Peyer's patch (tissue), 4 donors: ENCODE measurements at places on chromosomes 7 and 10. TPM values are rescaled to one million over a fixed set of nuclear protein-coding genes. Genes with fewer than 3 reads are reported as not detected.

Gene SLC26A3
- total RNA-seq = 587 TPM

Gene NUTM2D
- total RNA-seq = 3.4 TPM

Gene CCDC146
- 23.5 TPM for total RNA-seq

Gene EGFR
- total RNA-seq = 56.5 TPM

Gene WNT16
- total RNA-seq = not detected

- no peaks in the 10 kb centered on the region for H3K36me3 ChIP-seq
- no peak for DNase-seq
- H3K4me1 ChIP-seq = no peaks in the 10 kb centered on the region
- H3K4me3 ChIP-seq = no peak overlapping the region
- no peaks in the 10 kb centered on the region for H3K27me3 ChIP-seq
- H3K27ac ChIP-seq = no peak overlapping the region
Observed at GRCh38 chr7:96998333-96998732, 7.0 kb upstream of the DLX6 start.

DNA sequence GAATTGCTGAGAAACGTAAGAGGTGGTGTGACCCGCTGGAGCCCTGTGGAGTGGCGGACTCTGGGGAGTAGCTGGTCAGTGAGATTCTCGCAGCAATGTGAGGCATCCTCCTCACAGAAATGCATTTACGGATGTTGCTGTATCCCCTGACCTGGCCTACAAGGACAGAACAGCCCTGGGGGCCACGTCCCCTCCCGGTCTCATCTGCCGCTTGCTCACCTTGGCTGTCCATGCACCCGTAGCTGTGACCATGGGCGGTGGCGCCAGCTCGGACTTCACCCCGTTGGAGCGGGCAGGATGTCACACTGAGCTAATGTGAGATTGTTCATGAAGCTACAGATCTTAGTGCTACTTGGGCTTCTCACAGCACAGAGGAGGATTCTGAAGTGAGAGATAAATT lies 193.8 kb downstream of the EBF3 start:
- H3K27me3 ChIP-seq = no peaks in the 10 kb centered on the region
- H3K27ac ChIP-seq = no peak overlapping the region
- H3K4me3 ChIP-seq = no peak overlapping the region
- no peaks in the 10 kb centered on the region for H3K4me1 ChIP-seq

DNA sequence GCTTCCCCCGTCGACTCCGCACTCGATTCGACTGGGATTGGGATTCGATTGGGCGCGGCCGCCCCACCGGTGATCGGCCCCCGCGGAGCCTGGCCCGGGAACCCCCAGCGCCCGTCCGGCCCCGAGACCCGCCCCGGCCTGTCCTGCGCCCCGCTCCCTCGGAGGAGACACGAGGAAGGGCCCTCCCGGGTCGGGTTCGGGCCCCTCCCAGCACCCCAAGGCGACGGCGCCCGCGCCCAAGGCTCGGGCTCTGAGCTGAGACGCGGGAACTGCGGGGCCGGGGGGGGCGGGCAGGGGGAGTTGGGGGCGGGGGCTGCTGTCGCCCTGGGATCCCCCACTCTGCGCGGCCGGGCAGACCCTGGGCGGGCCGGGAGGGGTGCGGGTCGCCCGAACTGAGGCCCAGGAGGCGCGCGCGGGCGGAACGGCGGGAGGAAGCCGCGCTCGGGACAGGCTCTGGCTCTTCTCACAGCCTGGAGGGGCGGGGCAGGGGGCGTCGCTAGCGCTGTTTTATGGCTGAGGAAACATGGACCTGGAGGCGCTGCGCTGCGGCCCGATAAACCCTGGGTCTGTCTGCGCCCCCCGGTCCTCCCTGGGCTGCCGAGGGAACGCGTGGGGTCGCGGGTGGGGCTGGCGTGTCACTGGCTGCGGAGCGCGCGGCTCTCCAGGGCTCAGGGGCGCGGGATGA lies 1.7 kb upstream of the NKX6-2 start:
- H3K4me3 ChIP-seq = peak overlapping the region; percentile 15
- no peaks in the 10 kb centered on the region for H3K27me3 ChIP-seq
- no peaks in the 10 kb centered on the region for H3K36me3 ChIP-seq
- H3K4me1 ChIP-seq = no peaks in the 10 kb centered on the region
- no peak overlapping the region for H3K27ac ChIP-seq

GRCh38 chr10:34205452-34205851 lies 609.6 kb downstream of the PARD3 start:
- H3K27ac ChIP-seq = no peak overlapping the region
- DNase-seq = no peak
- H3K4me1 ChIP-seq = no peaks in the 10 kb centered on the region
- no peak overlapping the region for H3K4me3 ChIP-seq
- H3K27me3 ChIP-seq = no peaks in the 10 kb centered on the region

DNA sequence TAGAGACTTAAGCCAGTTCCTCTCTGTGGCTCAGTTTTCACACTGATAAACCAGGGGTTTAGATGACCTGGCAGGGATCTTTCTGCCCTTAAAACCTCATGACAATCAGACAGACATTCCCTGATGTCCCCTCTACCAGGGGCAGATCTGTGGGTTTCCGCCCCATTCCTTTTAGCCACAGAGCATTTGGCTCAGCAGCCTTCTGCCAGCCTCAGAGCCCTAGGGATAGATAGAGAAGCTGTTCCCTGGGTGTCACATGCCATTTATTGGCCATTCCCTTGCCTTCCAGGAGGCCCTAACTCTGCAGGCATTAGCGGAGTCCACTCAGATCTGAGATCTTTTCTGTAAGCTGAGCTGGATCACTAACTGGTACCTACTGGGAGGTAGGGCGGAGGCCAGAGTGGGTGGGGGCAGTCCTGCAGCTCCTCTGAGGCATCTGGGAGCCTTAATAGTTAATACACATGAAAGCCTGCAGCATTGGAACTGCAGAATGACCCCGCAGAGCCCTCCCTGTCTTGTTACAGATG lies 101.5 kb downstream of the ZMIZ1 start:
- no peaks in the 10 kb centered on the region for H3K4me1 ChIP-seq
- H3K4me3 ChIP-seq = no peak overlapping the region
- no peak for DNase-seq
- no peaks in the 10 kb centered on the region for H3K27me3 ChIP-seq

DNA sequence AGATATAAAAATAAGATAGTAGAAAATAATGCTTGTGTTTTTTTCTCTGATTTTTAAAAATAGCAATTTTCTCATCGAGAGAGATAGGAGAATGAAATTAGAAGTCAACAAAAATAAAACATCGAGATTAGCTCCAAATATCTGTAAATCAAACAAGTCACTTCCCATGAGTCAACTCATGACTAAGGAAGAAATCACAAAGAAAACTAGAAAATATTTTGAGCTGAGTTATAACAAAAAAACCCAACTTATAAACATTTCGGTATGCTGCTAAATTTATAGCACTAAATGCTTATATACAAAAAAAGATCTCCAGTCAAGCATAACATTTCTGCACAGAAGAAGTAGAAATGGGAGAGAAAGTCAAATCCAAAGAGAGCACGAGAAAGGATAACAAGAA lies 140.1 kb downstream of the ITGA8 start:
- H3K4me1 ChIP-seq = no peaks in the 10 kb centered on the region
- no peaks in the 10 kb centered on the region for H3K27me3 ChIP-seq
- no peak for DNase-seq
- H3K4me3 ChIP-seq = no peak overlapping the region
- H3K27ac ChIP-seq = no peak overlapping the region

GRCh38 chr7:77157446-77157845 lies 35.0 kb downstream of the CCDC146 start:
- H3K27ac ChIP-seq = no peak overlapping the region
- no peaks in the 10 kb centered on the region for H3K36me3 ChIP-seq
- H3K4me1 ChIP-seq = no peaks in the 10 kb centered on the region
- DNase-seq = no peak
- H3K27me3 ChIP-seq = no peaks in the 10 kb centered on the region
- no peak overlapping the region for H3K4me3 ChIP-seq

DNA sequence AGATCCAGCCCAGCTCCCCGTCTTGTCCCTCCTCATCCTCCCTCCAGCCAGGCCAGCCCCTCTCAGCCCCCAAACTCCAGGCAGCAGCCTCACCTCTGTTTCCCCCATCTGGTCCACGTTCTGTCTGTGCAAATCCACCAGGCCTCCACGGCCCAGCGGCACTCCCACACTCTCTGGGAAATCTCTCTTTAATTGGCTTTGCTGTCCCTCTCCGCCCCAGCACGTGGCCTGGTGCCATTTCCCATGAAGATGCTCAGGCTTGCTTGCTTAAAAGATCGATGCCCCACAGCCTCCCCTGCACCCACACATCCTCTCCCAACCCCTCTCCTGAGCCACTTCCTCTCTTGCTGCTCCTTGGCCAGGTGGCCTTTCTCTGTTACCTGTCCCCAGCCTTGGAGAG lies 39.3 kb downstream of the PRF1 start:
- no peak for DNase-seq
- peaks cover 5% of the 10 kb centered on the region for H3K36me3 ChIP-seq
- H3K27me3 ChIP-seq = no peaks in the 10 kb centered on the region
- H3K4me1 ChIP-seq = peaks cover 29% of the 10 kb centered on the region

- H3K27me3 ChIP-seq = no peaks in the 10 kb centered on the region
- no peaks in the 10 kb centered on the region for H3K4me1 ChIP-seq
- H3K4me3 ChIP-seq = no peak overlapping the region
- H3K36me3 ChIP-seq = no peaks in the 10 kb centered on the region
- DNase-seq = no peak
- H3K27ac ChIP-seq = peak overlapping the region; percentile 57
Observed at GRCh38 chr7:94183289-94183749, 179.2 kb upstream of the BET1 start.

DNA sequence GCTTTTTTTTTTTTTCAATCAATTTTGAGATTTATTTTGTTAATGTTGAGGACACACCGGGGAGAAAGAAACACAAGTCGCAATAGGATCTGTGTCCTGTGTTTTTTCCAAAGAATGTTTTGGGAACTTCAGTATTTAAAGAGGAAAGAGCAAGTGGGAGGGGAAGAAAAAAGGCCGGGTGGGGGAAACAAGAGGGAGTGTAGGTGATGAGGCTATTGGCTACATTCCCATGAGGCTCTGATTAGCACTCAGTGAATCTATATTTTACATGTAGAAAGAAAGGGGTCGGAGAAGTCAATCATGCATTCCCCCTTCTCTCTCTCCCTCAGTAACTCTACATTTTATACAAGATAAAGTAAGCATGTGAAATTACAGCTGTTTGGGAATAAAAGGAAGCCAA lies 4.1 kb downstream of the ZNF680 start:
- no peaks in the 10 kb centered on the region for H3K36me3 ChIP-seq
- DNase-seq = no peak
- no peak overlapping the region for H3K27ac ChIP-seq
- no peak overlapping the region for H3K4me3 ChIP-seq
- H3K27me3 ChIP-seq = no peaks in the 10 kb centered on the region

DNA sequence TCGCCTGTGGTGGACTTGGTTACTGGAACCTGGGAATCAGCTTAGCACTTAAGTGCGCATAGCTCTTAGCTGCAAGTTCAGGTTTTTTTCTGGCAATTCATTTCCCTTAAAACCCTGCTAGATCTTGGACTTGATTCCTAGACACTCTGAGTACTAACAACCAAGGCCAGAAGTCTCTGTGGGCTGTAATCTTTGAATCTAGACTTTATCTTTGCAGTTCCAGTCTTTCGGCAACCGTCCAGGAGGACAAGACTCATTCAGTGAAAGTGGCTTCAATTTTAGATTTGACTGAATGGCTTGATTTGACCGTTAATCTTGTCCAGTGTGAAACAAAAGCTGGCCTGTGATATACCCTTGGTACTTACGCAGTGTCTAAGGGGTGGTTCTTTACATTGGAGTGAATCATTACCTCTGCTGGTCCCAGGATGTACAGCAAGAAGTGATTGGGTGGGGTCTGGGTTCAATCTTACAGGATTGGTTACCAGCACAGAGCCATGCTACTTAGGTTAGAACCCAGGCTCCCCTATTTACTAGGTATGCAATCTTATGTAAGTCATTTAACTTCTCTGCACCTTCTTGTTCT lies 16.4 kb downstream of the PTTG1IP2 start:
- H3K27me3 ChIP-seq = no peaks in the 10 kb centered on the region
- no peaks in the 10 kb centered on the region for H3K36me3 ChIP-seq
- no peak overlapping the region for H3K27ac ChIP-seq

GRCh38 chr10:131929122-131929845 lies 28.5 kb downstream of the PPP2R2D start:
- H3K27me3 ChIP-seq = no peaks in the 10 kb centered on the region
- H3K36me3 ChIP-seq = no peaks in the 10 kb centered on the region
- DNase-seq = no peak
- H3K4me3 ChIP-seq = no peak overlapping the region
- no peaks in the 10 kb centered on the region for H3K4me1 ChIP-seq
